ENCODE measurements at places on chromosomes 5 and 9. TPM values are rescaled to one million over a fixed set of nuclear protein-coding genes. Genes with fewer than 3 reads are reported as not detected.

The GABBR2 gene
- 8.3 TPM for total RNA-seq

The ABCA2 gene
- total RNA-seq, result 18.9 TPM

The IRX2 gene
- not detected for total RNA-seq

The EPB41L4B gene
- 0.14 TPM for total RNA-seq

The ACOT12 gene
- total RNA-seq, result 0.57 TPM
